ENCODE measurements at places on chromosomes 3 and 15. TPM values are rescaled to one million over a fixed set of nuclear protein-coding genes. Genes with fewer than 3 reads are reported as not detected.

DNA sequence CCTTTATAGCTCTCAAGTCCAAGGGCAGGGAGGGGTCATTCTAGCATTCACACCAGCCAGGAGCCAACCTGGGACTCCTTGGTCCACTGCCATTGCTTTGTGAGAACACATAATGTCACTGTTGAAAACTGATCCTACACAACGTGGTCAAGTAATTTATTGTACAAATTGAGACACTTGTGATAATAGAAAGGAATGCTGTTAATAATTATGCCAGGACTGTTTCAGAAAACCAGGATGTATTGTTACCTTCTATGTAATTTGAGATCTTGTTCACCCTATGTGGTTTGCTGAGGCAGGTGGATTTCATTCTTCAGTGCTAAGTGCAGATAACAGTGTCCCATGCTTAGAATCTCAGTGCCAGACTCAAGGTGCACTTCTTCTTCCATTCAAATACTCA is 33.3 kb downstream of the TMCO5A start:
- H3K27me3 ChIP-seq, result no peaks in the 10 kb centered on the region
- DNase-seq, result no peak
- no peaks in the 10 kb centered on the region for H3K36me3 ChIP-seq
- H3K4me1 ChIP-seq, result no peaks in the 10 kb centered on the region
- no peak overlapping the region for H3K4me3 ChIP-seq

ACTC1 gene
- total RNA-seq, result 125 TPM

KLHL6 gene
- 10.2 TPM for total RNA-seq

DNA sequence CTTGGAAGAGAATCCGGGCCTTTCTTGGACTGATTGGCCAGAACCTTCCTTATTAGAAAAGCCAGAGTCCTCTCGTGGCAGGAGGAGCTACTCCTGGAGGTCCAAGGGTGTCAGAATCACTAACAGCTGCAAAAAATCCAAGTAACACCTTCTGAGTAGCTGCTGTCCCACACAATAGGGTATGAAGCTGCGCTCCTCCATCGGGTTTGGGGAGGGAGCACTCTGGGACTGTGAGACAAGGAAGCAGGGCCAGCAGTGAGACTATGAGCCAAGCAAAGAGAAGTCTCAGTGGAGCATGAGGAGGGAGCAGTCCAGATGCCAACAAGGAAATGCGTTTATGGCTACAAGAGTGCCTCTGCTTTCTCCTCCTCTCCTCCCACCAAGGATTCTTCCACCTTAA is 21.7 kb downstream of the SEMA3G start:
- no peak overlapping the region for H3K4me3 ChIP-seq
- peaks cover 4% of the 10 kb centered on the region for H3K36me3 ChIP-seq
- H3K4me1 ChIP-seq, result no peaks in the 10 kb centered on the region

Measured in thoracic aorta (tissue), 2 donors.